HL-60 (cell line): ENCODE measurements at places on chromosomes 11 and 22.

- peak; percentile 73 for DNase-seq
Measured at GRCh38 chr22:35604621-35605368, 12.3 kb downstream of the MB start.

DNA sequence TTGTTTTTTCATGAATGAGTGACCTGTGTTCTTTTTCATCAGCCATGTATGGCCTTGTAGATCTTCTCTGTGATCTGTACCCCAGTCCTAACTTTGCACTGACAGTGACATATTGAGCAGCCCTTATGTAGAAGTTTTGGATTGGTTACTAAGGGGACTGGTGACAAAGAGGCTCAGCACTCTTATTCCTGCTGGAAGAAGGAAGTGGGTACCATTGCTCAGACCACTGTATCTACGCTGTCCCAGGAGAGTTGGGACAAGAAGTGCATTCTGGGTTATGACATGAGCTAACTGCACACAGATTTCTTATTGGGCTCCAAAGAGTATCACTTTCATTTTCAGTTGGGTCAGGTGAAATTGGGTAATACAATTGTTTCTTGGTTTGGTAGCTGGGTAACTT, 107.8 kb upstream of the RASSF10 start:
- DNase-seq, result no peak

DNA sequence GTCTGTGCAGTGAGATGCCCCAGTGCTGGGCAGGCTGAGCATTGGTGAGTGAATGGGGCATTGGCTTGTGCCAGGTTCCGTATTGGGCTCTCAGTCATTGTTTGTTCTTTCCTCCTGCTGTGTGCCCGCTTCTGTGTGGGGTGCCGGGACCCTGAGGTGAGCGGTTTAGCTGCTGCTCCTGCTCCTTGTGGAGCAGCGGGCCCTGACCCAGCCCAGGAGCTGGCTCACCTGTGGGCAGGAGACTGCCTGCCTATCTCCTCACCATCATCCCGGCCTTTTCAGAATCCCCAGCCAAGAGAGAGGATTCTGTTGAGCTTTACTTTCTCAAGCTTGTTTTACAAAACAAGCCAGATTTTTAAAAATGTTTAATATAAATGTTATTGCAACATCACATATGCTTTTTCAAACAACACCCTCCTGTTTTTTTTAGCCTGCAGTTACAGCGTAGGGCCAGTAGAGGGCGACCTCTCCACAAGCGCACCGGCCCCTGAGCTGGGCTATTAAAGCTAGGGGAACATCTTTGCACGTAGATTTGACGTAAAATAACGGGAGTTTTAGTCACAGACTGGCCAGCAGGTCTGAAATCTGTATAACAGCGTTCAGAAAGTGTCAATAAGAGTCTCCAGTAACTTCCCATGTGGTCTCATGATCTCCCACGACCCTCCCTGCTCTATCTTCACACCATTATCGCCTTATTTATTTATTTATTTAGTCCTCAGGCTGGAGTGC, 25.1 kb upstream of the RELT start:
- DNase-seq, result peak; percentile 80

DNA sequence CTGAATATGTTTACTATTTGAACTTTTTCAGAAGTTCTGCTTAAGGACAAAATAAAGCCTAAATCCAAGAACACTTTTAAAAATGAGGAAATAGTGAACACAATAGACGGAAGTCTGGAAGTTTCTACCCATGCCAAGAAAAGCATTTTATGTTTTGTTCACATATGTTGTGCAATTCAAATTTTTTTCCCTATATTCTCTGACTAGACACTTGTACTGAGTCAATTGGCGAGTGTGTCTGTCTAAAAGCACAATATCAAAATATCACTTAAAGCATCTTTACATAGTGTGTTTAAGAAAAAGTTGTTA, 29.2 kb downstream of the INCENP start:
- no peak for DNase-seq

DNA sequence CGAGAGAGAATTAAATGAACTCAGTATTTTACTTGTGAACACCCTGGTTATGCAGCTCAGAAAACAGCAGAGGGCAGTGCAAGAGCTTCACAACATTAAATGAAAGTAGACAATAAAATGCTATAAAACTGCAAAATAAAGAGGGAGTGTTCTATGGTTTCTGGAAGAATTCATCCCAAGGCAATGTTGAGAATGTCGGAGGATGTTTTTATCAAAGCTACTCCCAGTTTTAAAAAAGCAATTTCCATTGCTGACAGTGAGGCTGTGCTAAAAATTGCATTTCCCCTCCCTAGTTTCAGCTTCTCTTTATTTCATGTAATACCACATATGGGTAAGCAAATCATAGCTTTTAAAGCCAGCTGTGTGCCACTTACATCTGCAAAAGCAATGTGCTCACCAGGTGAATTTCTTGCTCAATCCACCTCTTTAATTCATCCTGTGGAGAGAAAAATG, 296.8 kb downstream of the RAB38 start:
- DNase-seq, result no peak

DNA sequence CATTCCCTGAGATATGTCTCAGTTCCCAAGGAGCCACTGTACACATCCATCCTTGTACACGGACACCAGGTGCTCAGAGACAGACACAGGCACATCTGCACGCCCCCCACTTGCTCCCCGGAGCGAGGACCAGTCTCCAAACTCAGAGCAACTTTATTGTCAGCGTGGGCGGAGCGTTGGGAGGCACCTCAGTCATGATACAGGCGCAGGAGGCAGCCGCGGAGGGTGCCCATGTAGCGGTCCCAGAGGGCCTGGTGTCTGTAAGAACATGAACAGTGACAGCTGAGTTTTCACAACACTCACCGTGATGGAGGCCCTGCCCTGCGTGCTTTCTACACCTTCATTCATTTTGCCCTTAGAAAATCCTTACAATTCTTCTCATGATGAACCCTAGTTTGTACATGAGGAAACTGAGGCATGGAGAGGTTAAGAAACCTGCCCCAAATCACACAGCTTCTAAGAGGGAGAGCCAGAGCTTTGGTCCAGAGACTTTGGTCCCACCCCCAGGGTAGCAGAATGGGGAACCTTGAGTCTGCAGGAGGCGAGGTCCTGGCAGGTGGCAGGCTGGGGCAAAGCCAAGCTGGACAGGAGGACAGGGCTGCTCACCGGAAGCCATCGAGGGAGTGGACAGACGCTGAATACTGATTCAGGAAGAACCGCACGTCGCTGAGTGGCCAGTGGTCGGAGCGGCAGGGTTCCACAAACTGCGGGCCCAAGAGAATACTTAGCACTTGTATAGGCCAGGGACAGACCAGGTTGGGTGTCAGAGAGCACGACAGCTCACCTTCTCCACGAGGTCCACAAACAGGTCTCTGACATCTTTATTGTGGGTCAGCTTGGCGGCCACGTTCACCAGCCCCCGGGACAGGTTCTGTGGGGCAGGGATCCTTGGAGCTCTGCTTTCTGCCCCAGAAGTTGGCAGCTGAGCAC, 4.2 kb downstream of the FIBP start:
- no peak for DNase-seq

DNA sequence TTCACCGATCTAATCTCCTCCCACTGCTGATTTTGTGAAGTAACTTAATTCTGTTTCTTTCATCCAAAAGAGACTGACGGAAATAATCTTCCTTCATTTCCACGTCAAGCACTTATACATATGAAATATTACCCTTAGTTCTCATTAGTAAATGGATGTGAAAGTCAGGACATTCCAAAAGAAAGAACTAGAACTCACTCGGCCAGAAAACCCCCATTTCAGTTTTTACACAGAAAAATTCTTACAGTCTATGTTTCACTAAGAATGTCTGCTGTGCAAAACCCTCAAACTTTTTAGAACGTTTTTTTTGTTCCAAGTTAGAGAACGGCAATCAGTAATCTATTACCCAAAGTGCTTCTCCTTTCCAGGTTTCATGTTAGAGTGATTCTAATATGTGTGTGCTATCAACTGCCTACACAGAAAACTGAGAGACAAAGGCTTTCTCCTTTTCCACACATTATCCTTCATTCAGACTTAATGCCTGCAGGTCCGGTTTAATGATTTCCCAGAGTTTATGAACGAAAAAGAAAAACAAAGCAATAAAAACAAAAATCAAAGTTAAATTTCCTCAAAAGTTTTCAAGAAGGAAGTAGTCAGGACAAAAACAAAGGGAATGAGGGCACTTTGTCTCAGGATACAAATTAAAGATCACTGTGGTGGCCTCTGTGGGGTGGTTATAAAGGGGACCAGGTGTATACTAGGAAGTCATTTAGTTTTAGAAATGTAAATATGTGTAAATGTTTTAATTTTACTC, 11.3 kb upstream of the SESN3 start:
- DNase-seq, result no peak

DNA sequence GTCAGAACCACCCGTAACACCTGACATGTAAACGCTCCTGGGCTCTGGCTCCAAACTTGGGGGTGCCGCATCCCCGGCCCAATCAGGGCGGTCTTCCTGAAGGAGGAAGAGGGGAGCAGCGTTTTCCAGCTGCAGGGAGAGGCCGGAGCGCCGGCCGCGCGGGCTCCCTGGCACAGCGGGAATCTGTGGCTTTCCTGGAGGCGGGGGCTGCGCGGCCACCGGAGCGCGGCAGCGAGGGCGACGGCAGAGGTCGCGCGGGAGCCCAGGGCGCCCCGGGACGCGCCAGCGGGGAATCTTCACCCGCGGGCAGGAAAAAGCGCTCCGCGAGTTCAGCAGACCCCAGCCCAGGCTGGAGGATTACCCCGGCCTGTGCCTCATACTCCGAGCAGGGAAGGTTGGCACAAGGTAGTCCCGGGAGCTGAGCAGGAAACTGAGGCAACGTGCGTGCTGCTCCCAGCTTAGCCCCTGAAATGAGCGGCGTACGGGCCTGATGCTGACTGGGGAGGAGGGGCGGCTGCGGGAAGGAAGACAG, 600 bp upstream of the ESAM start:
- no peak for DNase-seq

DNA sequence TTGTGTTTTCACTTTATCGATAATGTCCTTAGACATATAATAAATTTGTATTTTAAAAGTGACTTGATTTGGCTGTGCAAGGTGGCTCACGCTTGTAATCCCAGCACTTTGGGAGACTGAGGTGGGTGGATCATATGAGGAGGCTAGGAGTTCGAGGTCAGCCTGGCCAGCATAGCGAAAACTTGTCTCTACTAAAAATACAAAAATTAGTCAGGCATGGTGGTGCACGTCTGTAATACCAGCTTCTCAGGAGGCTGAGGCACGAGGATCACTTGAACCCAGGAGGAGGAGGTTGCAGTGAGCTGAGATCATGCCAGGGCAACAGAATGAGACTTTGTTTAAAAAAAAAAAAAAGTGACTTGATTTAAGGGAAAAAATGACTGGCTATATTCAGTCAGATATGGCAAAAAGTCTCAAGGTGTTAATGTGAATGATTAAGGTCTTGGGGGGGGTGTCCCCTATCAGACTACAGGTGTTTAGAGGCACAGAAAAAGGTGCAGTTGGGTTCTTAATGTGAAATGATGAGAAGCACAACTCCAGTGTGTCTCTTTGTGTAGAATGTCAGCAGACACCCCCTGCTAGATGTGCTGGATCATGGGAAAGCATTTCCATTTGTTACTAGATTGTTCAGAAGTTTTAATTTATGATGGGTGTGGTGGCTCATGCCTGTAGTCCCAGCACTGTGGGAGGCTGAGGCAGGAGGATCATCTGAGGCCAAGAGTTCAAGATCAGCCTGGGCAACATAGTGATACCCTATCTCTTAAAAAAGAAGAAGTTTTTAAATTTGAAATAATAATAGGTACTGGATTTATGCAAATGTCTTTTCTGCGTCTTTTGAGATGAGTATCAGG, 17.0 kb downstream of the NEAT1 start:
- no peak for DNase-seq

DNA sequence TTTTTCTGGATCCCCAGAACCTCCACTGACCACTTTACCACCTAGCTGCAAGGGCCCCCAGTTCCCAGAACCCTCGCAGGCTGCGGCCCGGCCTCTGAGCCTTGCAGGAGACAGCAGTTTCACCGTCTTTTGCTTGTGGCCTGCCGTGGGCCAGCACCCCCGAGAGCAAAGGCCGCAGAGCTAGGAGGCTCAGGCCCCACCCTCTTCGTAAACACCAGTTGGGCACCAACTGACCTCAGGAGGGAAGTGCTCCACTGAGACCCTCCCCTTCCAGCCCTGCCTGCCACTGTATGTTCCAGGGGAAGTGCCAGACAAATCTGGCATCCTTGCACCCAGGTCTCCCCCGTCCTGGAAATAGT, 23.4 kb upstream of the CREB3L1 start:
- DNase-seq, result no peak

- no peak for DNase-seq
Measured at GRCh38 chr22:26671317-26672059, 14.1 kb downstream of the MIAT start.

GRCh38 chr22:23389271-23390071, 190.6 kb downstream of the IGLL1 start:
- DNase-seq, result no peak

- DNase-seq, result no peak
Measured at GRCh38 chr22:31861226-31861840, 83.0 kb upstream of the YWHAH start.

- DNase-seq, result no peak
Measured at GRCh38 chr22:22418957-22419356, 89.6 kb downstream of the ZNF280B start.

- peak; percentile 91 for DNase-seq
Measured at GRCh38 chr11:67646535-67647336, 3.8 kb downstream of the ACY3 start.

- DNase-seq, result no peak
Measured at GRCh38 chr11:128470081-128470480, 117.3 kb downstream of the ETS1 start.

DNA sequence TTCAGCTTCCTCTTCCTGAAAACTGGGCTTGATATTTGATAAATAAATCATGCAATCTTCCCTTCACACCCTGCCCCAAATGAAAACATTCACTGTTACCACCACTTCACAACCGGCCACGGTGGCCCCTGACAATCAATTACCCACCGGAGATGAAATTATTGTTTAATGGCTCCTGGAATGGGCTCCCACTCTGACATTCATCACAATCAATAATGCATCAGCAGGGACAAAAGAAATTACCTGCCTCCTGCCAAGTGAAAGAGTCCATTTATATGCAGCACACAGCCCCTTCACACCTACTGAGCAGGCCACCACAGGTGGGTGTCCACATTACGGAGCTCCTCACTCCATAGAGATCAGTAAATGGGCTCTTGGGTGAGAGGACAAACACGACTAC, 193.5 kb upstream of the SNX19 start:
- no peak for DNase-seq

DNA sequence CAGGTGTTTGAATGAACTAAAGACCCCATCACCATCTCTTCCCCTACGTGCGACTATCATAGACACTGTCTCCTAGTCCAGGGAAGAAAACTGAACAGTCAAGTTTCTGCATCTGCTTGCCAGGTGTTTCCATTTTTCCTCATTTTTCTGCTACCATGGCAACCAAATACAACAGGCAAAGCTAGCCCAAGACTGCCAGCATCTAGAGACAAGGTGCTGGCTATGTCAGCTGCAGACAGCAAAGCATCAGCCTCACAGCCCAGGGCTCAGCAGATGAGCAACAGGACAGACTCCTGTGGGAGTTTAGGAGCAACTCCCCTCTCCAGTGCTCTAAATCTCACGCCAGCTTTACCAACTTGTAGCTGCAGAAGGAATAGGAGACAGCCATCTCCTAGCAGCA, 124.3 kb downstream of the C11orf58 start:
- DNase-seq, result no peak
